ENCODE measurements at places on chromosomes 12 and 14.

DNA sequence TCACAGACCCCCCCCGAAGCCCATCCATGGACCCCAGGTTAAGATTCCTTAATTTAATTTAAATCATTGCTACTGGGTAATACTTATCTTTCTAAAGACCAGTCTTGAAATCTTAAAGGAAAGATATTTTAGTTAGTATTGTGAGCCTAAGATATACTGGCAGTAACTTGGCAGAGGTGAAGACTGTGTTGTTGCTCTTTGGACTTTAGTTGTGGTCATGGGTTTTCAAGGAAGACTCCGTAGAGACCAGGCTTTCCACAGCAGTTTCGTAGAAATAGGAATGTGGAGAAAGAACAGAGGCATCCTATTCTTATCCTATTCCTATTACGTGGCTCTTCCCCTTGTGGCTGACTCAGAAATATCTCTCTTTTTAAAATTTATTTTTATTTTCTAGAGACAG lies 99.0 kb downstream of the SCN8A start:
- DNase-seq = no peak

DNA sequence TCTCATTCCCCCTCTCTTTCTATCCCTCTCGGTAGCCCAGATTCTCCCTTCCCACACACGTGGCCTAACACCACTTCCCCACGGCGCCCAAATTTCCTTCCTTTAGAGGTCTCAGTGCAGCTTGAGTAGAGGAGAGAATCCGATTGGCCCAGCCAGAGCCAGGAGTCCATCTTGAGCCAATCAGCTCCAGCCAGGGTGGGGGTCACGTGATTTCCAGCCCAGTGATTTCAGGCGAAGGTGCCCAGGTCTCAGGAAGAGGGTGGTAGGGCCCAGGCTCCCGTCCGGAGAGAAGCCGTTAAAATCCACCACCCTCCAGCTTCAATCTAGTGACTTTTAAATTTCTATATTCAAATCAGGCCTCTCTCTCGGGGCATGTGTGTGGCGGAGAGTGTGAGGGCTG lies 45.2 kb upstream of the MYL2 start:
- no peak for DNase-seq

DNA sequence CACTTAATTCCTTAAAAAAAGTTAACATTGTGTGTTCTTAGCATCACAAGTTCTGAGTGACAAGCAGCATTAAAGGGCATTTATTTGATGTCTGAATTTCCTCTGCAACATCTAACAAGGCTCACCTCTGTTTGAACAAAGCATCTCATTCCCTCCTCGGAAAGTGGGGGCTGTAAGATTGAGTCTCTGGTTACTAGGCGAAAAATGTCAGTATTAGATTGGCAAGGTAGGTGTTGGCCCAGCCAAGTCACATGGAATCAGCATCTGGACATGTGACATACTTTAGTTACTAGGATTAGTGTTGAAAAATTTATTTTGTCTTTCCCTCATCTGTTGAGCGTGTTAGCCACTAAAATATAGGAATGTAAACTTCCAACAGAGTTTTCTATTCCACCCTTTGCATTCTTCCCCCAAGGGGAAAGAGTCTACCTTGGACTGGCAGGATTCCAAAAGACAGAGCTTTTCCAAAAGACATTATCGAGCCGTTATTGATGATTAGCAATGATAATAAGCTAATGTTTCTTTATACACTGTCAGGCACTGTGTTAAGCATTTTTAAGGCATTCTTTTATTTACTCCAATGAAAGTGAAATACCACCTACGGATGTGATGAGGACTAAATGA lies 194.9 kb upstream of the BTG1 start:
- no peak for DNase-seq

DNA sequence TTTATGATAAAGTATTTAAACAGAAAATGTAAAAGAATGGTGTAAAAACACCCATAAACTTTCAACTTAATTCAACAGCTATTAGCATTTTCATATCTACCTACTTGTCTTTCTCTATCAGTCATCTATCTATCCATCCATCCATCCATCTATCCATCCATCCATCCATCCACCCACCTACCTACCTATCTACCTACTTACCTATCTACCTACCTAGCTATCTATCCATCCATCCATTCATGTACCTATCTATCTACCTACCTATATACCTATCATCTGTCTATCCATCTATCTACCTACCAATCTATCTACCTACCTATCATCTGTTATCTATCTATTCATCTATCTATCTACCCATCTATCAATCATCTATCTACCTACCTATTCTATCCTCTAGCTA lies 8.5 kb downstream of the NOS1 start:
- no peak for DNase-seq

DNA sequence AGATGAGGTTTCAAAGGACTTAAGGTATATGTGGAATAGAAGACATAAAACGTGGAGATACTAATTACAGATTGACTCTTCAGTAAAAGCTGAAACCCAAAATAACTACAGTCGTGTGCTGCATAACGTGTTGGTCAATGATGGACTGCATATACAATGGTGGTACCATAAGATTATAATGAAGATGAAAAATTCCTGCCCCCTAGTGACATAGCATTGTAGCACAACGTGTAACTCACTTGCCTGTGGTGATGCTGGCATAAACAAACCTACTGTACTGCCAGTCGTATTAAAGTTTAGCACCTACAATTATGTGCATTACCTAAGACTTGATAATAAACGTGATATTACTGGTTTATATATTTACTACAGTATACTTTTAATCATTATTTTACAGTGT lies 150.3 kb downstream of the LRRK2 start:
- no peak for DNase-seq

DNA sequence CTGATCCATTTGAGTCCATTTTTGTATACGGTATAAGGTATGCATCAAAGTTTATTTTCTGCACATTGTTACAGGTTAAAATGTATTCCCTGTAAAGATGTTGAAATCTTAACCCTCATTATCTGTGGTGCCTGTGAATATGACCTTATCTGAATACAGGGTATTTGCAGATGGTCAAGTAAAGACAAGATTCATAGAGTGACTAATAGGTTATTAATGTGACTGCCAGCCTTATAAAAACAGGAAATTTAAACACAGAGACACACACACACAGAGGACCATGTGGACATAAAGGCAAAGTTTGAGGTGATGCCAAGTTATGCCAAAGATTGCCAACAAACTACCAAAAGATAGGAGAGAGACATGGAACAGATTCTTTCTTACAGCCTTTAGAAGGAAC lies 347.2 kb upstream of the DCN start:
- DNase-seq = no peak

GRCh38 chr14:95034788-95035187 lies 122.5 kb downstream of the DICER1 start:
- no peak for DNase-seq

- no peak for DNase-seq
Observed at GRCh38 chr12:33383503-33383902, 56.1 kb downstream of the SYT10 start.

- no peak for DNase-seq
Observed at GRCh38 chr14:97410667-97411620, 613.8 kb downstream of the VRK1 start.

DNA sequence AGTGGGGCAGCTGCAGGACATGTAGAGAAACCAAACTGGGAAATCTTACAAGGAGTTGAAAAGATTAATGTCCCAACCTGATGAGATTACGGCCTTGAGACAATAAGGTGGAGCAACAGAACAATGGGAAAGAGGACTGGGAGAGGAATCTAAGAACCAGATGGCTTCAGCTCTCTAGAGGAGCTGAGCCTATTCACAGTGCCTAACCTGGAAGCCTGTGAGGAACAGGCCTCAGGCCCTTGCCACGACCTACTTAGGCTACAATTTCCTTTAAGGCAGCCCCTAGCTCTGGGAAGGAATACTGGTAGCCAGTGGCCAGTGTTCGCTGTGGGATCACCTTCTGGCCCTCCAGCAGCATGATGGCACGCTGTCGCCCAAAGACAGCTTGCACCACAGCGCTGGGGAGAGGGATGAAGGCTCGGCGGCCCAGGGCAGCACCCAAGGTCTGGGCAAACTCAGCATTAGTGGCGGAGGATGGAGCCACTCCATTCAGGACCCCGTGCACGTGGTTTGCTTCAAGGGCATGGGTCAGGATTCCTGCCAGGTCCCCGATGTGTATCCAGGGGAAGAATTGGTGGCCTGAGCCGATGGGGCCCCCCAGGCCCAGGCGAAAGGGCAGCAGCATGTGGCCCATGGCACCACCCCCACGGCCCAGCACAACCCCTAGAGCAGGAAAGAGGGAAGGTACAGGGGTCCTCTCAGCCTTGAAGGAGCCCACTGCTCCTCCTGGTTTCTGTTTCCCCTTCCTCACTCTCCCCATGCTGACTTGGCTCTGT lies 2.6 kb downstream of the SDR39U1 start:
- no peak for DNase-seq

DNA sequence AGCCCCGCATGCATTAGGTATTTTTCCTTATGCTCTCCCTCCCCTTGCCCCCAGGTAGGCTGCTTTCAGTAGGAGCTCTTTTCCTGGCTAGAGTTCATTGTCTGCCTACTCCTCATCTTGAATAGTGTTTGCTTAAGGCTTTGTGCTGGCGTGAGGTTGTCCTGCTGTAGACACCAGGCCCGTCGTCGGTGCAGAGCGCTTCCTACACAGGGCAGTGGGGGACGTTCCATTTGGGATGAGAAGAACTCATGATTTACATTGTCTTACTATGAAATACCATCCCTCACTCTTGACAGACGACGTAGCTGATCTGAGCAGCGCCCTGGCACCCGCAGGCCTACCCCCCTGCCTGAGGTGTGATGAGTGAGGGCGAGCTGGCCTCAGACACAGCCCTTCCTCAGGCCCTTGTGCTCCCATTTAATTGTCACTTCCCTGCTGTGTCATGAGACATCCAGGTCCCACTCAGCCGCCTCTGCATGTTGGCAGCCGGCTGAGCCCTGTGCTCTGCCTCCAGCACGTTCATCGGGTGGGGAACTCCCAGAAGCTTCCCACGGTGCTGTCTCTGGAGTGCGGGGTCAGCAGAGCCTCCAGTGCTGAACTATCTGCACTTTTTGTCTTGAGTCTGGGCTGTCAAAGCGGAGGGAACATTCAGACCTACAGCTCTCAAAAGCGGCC lies 76.0 kb downstream of the WDR20 start:
- DNase-seq = no peak

DNA sequence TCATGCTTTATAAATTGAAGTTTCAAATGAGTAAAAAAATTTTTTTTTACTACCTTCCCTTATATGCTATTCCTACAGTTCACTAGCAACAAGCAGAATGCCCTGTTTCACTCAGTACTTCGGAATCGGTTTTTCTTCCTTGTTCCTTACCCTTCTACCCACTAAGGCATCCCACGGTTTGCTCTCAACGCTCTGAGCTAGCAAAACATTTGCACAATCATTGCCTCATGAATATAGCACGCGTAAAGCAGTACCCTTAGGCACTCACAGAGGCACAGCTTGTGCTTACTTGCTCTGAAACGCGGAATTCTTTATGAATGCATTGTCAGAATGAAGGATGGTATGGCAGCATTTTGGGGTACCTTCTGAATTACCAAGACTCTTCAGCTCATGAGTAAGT lies 45.0 kb downstream of the PPP1R13B start:
- no peak for DNase-seq

DNA sequence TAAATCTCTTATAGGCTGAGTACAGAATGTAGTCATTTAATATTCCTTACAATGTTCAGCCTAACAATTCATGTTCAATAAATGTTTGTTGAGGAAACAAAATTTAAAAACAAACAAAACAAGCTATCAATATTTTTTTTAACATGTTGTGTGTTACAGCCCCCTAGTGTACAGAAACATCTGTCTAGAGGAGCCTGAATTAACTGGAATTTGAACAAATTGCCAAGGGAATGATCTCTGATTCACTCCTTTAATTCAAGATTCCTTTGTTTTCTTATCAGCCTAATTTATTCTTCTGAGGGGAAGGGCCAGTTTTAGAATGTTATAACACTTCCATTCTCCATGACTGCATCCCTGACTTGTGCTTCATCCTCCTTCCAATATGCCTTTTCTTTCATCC lies 127.2 kb downstream of the CMAS start:
- DNase-seq = no peak

DNA sequence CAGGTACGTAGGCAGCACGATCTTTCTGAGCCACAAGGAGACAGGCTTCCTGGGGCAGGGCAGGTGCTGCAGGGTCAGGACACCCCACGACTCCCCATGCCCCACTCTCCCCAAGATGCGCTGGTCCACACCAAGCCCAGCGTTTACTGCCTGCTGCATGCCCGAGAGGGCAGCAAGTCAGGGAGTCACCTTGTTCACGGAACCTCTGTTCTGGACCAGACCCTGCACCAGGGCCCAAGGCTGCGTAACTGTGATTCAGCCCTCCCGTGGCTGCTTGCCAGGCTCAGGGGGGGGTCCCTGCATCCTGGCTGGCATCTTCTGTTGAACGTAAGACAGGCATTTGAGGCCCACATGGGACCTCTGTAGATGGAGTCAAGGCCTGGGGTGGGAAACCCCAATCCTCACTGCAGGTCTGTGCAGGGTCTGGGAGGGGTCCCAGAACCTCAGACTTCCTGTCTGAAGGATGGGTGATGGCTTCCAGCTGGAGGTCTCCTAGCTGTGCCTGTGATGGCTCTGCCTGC lies 228.6 kb upstream of the RTL1 start:
- DNase-seq = no peak

- DNase-seq = no peak
Observed at GRCh38 chr14:20417250-20418186, 4.2 kb upstream of the TEP1 start.

- DNase-seq = no peak
Observed at GRCh38 chr14:94545131-94545841, 16.0 kb upstream of the SERPINA4 start.

- no peak for DNase-seq
Observed at GRCh38 chr12:124001343-124001742, 28.3 kb downstream of the ZNF664 start.

DNA sequence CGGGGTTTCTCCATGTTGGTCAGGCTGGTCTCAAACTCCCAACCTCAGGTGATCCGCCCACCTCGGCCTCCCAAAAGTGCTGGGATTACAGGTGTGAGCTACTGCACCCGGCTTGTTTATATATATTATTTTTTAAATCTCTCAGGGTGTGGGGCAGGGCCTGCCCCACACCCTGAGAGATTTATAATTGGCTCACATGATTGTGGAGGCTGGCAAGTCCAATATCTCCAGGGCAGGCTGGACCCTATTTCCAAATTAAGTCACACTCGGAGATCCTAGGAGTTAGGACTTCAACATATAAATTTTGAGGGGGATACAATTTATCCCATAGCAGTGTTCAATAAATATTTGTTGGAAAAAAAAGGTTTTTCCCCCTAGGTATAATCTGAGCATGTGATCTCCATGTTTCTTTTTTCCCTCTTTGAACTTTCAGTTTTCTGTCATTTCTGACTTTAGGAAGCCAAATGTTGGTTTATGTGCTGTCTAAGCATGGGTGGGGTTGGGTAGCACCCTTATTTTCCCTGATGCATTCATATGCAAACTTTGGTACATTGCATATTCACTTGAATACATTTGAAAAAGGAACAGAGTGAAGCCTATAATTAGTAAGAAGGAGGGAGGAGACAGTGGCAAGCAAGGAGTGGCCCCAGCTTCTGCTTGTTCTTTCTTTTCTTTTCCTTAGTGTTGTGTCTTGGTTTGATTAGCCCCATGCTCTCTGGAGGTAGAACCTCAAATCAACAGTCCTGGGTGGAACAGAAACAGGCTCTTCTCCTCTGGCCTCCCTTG lies 8.7 kb upstream of the A2ML1 start:
- no peak for DNase-seq

All from stimulated activated CD4-positive, alpha-beta T cell treated with anti-CD3 and anti-CD28 coated beads, Interleukin-1b, Interleukin-23, amount 100 ng/mL, for 24 hours (primary cell).